ENCODE measurements at places on chromosomes 3 and 15. TPM values are rescaled to one million over a fixed set of nuclear protein-coding genes. Genes with fewer than 3 reads are reported as not detected.

The OXSM gene
- 16.5 TPM for total RNA-seq

The EPHB1 gene
- total RNA-seq, result not detected

The A4GNT gene
- not detected for total RNA-seq

The GREM1 gene
- not detected for total RNA-seq

The UTS2B gene
- 0.34 TPM for total RNA-seq

The FAH gene
- total RNA-seq, result 8.1 TPM

- no peak overlapping the region for H3K4me3 ChIP-seq
- no peak for DNase-seq
- no peaks in the 10 kb centered on the region for H3K27me3 ChIP-seq
- no peaks in the 10 kb centered on the region for H3K4me1 ChIP-seq
Measured at GRCh38 chr3:187165144-187165543, 25.8 kb upstream of the RPL39L start.

DNA sequence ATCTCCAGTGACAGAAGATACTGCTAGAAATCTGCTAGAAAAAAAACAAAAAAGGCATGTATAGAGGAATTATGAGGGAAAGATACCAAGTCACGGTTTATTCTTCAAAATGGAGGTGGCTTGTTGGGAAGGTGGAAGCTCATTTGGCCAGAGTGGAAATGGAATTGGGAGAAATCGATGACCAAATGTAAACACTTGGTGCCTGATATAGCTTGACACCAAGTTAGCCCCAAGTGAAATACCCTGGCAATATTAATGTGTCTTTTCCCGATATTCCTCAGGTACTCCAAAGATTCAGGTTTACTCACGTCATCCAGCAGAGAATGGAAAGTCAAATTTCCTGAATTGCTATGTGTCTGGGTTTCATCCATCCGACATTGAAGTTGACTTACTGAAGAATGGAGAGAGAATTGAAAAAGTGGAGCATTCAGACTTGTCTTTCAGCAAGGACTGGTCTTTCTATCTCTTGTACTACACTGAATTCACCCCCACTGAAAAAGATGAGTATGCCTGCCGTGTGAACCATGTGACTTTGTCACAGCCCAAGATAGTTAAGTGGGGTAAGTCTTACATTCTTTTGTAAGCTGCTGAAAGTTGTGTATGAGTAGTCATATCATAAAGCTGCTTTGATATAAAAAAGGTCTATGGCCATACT is 4.0 kb downstream of the B2M start:
- H3K4me3 ChIP-seq, result peak overlapping the region; percentile 83
- H3K4me1 ChIP-seq, result peaks cover 44% of the 10 kb centered on the region
- H3K27me3 ChIP-seq, result no peaks in the 10 kb centered on the region
- peak; percentile 41 for DNase-seq
- H3K27ac ChIP-seq, result peak overlapping the region; percentile 95
- H3K36me3 ChIP-seq, result peaks cover 50% of the 10 kb centered on the region

DNA sequence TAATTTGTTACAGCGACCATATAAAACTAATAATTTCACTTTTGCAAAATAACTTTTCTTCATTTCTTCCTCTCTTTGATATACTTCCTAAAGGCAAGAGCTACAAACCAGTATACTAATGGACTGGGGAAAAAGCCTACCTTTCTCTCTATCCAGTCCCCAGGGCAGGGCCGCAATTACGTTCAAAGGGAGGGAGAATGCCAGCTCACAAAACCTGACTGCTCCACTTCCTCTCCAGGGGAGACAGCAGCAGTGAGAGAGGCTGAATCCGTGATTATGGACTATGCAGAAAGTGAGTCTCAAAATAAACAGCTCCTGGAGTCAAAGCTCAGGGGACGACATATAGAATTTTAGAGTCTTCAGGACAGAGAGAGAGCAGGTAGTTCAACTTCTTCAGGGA is 126.9 kb upstream of the HES1 start:
- no peak overlapping the region for H3K27ac ChIP-seq
- H3K4me3 ChIP-seq, result no peak overlapping the region
- H3K4me1 ChIP-seq, result no peaks in the 10 kb centered on the region
- no peak for DNase-seq

GRCh38 chr15:51775967-51776816 is 24.8 kb downstream of the TMOD2 start:
- H3K4me1 ChIP-seq, result no peaks in the 10 kb centered on the region
- peak; percentile 30 for DNase-seq
- no peaks in the 10 kb centered on the region for H3K27me3 ChIP-seq
- no peaks in the 10 kb centered on the region for H3K36me3 ChIP-seq
- H3K27ac ChIP-seq, result no peak overlapping the region
- no peak overlapping the region for H3K4me3 ChIP-seq
